Stimulated activated CD4-positive, alpha-beta T cell treated with anti-CD3 and anti-CD28 coated beads, TNF-alpha, amount 100 ng/mL, for 48 hours (primary cell): ENCODE measurements at places on chromosomes 4 and X.

- DNase-seq: no peak
Observed at GRCh38 chr4:31187979-31188378, 467.8 kb downstream of the PCDH7 start.

DNA sequence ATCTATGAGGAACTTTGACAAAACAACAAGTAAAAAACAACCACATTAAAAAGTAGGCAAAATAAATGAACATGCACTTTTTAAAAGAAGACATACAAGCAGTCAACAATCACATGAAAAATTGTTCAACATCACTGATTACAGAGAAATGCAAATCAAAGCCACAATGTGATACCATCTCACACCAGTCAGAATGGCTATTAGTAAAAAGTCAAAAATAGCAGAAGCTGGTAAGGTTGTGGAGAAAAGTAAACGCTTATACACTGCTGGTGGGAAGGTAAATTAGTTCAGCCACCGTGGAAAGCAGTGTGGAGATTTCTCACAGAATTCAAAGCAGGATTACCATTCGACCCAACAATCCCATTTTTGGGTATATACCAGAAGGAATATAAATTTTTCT lies 17.0 kb upstream of the LNX1 start:
- DNase-seq: no peak

GRCh38 chr4:99591757-99592156 lies 17.1 kb downstream of the MTTP start:
- DNase-seq: no peak

- DNase-seq: no peak
Observed at GRCh38 chr4:10104211-10104990, 12.2 kb downstream of the WDR1 start.

GRCh38 chr4:39763714-39764572 lies 66.0 kb downstream of the UBE2K start:
- DNase-seq: no peak

DNA sequence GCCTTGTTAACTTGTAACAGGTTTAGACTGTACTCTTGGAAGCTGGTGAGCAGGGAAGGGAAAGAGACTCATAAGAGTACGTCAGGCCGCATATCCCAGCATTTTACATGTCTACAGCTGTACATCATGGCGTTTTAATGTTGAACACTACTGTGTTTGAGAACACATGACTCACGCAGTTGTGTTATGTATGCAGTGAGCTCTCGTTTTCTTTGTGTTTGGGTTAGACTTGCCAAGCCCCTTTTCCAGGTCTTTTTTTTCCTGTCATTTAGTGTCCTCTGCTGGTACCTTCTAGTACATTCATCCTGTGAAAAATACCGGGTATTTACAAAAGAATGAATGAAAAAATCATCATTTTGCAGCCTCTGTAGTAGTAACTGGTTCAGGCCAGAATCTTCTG lies 35.3 kb downstream of the SMS start:
- no peak for DNase-seq

- DNase-seq: no peak
Observed at GRCh38 chr4:41865306-41865980, 69.8 kb upstream of the TMEM33 start.

DNA sequence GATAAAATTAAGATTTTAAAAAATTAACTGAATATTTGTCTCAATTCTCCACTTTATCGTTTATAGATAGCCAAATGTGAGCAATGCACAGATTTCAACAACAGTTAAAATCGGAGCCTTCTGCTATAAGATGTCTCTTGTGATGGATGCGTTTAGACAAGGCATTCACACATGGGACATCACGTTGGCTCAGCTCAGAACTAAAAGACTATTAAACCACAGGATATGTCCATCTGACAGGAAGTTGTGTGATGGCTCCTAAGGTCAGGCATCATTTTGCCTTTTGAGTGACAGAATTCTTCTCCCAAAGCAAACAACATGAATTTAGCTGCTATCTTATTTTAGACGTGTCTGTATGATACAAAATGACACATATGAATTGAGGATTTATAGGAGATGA lies 17.3 kb upstream of the VCX3B start:
- no peak for DNase-seq

DNA sequence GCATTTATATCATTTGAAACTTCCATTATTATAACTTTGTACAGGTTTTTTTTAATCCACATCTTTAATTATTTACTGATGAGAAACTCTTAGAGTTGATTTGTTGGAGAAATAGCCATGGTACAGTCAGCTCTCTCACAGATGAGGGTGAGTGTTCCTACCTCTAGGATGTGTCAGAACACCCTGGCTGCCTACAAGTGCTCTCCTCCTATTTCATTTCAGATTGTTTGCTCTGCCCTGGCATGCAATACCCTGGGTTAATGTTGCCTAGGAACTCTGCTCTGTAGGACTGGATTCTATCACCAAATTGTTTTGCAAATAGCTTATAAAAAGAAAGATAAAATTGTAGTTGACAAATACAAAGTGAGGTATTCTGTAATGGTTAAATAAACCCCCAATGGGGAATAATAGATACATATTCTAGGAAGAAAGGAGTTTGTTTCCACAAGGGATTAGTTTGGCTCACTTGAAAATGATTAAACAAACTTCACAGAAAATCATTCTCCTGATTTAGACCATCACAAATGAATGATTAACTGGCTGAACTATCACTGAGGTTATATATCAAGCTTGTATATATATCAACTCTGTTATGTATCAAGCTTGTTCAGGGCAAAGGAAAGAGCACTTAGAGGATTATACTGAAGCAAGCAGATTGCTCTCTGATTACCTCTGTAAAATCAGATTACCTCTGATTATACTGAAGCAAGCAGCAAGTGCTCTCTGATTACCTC lies 150.0 kb downstream of the PDE5A start:
- no peak for DNase-seq

GRCh38 chrX:18884916-18885315 lies 99.0 kb downstream of the PHKA2 start:
- no peak for DNase-seq

GRCh38 chr4:102116121-102116520 lies 229.2 kb downstream of the SLC39A8 start:
- DNase-seq: no peak

DNA sequence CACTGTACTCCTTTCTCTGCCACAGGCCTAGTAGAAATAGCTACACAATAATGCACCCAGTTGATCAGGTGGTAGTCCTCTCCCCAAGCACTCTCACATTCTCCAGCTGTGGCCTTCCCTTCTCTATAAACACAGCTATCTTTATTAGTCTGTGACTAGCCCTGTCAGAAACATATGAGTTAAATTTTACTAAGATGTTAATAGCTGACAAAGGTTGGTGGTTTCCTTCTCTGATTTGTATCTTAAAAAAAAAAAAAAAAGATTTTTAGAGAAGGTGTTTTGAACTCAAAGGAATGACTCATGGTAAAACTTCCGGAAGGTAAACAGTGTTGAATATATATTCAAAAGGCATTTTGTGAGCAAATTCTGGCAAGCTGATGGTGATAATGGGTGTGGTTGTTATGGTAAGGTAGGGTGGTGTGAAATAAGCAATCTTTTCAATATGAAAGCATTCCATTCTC lies 327.4 kb downstream of the PPP3CA start:
- DNase-seq: no peak

DNA sequence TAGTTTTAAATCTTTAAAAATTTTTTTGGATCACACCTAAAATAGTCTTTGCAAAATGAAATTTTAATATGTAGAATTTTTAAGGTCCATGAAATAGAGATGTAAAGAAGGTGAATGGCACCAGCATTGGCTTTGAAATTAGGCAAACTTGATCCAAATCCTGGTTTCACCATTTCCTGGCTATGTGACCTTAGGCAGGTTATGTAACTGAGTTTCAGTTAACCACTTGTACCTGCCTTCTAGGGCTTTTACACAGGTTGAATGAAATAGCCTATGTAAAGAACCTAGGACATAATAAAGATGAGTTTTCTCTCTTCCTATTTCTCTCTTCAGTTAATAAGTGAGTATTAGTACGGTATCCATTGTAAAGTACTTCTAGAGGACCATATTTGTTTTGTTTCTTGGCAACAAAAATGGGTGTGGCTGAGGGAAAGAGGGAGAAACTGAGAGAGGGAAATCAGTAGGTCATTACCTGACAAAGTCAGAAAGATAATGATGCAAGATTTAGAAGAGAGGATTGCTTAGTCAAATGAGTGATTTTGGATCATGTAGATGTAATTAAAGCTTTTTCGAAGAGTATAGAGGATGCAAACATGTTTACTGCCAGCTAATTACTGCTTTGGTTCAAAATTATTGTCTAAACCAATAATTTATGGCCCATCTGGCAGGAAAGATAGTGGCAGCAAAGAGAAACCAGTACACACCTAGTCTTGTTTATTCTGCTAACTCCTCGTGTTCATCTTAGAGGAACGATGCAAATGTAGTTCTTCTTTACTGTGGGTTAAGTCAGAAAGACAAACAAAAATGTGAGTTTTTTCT lies 81.9 kb downstream of the PDLIM5 start:
- DNase-seq: no peak

- DNase-seq: no peak
Observed at GRCh38 chr4:47145630-47146029, 114.3 kb downstream of the GABRB1 start.

DNA sequence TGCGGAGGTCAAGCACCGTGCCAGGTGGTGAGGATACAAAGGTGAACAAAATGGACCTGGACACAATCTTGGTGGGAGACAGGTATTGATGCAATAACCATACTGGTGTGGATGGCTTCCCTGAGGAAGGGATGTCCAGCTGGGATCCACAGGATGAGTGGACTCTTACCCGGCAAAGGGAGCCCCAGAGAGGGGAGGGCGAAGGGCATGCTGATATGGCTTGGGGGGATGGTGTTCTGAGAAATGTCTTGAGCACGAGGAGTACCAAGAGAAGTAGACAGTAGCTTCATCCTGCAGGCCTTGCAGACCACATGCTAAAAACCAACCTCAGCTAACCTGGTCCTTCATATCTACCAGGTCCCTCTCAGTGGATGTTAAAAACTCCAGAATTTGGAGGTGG lies 220.8 kb downstream of the NWD2 start:
- no peak for DNase-seq

DNA sequence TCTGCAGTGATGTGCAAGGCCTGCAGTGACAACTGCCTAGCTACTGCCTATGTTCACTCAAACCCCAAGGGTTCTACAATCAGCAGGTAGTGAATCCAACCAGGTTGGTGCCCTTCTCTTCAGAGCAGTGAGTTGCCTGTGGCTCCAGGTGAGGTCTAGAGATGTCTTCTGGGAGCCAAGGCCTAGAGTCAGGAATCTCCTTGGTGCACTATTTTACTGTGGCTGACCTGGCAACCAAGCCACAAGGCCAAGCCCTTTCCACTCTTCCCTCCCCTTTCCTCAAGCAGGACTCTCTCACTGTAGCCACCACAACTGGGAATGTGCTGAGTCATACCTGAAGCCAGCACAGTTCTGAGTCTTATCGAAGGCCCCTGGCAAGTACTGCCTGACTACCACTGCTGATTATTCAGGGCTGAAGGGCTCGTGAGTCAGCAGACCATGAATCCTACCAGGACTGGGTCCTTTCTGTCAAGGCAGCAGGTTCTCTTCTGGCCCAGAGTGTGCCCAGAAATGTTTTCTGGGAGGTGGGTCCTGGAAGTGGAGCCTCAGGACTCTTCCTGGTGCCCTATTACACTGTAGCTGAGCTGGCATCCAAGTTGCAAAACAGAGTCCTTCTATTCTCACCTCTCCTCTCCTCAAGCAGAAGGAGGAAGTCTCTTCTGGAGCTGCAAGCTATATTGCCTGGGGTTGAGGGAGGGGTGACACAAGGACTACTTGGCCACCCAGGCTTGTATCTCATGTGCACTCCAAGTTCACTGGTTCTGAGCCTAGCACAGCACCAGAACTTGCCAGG lies 111.6 kb downstream of the BTC start:
- no peak for DNase-seq

- no peak for DNase-seq
Observed at GRCh38 chr4:25030277-25031076, at the start of gene LGI2. TSS of gene LGI2 (minus strand) at chr4:25030946. CDS start at chr4:25030693, 253 bp downstream.

DNA sequence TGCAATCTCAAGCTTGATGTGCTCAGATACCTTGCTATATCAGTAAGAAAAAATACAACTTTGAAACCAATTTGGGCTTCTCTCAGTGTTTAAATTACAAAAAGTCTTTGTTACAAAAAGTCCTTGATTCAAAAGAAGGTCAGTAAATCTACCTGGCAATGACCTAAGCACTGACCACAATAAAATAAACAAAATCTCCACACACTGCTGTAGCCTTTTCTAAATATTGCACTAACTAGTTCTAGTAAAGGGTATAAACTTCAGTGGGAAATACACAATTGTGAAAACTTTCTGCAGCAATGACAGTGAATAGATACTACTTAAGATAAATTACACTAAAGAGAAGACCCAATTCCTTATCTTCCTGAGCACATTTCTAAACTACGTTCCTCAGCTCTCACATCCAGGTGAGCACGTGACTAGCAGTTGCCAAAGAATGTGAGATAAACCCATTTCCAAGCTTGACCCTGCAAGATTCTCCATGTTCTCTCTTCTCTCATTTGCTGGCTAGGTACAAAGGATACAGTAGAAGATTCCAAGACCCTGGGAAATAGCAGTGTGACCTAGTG lies 81.4 kb upstream of the GPR34 start:
- no peak for DNase-seq

DNA sequence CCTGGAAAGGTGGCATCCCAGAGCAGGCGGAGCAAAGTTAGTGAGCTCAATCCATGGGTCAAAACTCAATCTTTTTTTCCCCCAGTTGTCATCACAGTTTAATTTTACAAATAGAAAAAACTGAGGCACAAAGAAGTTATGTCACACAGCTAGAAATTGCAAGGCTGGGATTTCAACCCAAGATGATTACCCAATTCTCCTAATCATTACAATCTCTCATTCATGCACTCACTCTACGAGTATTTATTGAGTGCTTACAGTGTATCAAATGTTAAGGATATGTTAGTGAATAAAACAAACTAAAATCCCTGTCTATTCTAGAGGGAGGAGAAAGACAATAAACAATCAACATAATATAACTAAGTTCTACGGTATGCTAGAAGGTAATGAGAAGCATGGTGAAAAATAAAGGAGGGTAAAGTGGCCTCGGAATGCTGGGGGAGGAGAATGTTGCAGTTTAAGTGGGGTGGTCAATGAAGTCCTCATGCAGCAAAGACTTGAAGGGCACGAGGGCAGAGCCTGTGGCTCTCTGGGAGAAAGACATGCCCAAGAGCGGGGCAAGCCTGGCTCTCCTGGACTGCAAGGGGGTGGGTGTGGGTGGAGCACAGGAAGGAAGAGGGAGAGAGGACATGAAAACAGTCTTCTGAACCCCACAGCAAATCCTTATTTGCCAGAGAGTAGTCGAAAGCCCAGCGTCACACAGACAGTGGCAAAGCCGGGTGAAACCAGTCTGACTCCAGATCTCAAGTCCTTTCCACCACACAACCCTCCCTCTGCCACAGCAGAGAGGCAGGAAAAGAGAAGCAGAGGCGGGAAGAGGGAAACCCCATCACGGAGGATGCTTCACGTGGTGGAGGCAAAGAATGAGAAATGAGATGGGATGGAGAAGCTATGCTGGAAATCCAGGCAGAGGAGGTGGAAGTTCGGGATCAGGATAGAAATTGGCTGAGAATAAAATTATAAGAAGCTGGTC lies 48.3 kb downstream of the RAB33B start:
- no peak for DNase-seq

GRCh38 chrX:72114306-72114705 lies 17.4 kb downstream of the RTL5 start:
- DNase-seq: no peak
